CD4-positive, alpha-beta T cell treated with Interferon alpha-2 for 1 hour (primary cell): ENCODE measurements at places on chromosomes 7 and 10.
A peak's percentile ranks its signal among the peaks of the same experiment; 100 is the strongest.

DNA sequence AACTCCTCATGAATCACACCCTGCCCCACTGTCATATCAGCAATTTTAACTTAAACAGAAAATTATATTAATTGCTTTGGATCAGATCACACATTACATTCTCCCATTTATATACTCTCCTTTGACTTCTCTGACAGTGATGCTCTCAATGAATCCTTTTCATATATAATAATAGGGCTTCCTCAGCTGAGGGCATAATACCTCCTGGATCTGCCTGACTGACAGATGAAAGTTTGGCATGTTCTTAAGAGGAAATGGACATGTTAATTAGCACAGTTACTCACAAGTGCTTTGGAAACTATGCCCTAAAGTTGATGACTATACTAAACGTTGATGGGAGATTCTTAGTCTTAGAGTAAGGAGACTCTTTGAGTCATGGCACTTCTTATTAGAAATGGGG, 478.2 kb upstream of the LRRN3 start:
- no peak for DNase-seq

GRCh38 chr7:121451367-121452094, 55.4 kb upstream of the FAM3C start:
- no peak for DNase-seq

GRCh38 chr10:70551971-70552422, 50.5 kb downstream of the PRF1 start:
- DNase-seq: no peak

- DNase-seq: no peak
Measured at GRCh38 chr10:103724771-103725170, 130.6 kb downstream of the SH3PXD2A start.

DNA sequence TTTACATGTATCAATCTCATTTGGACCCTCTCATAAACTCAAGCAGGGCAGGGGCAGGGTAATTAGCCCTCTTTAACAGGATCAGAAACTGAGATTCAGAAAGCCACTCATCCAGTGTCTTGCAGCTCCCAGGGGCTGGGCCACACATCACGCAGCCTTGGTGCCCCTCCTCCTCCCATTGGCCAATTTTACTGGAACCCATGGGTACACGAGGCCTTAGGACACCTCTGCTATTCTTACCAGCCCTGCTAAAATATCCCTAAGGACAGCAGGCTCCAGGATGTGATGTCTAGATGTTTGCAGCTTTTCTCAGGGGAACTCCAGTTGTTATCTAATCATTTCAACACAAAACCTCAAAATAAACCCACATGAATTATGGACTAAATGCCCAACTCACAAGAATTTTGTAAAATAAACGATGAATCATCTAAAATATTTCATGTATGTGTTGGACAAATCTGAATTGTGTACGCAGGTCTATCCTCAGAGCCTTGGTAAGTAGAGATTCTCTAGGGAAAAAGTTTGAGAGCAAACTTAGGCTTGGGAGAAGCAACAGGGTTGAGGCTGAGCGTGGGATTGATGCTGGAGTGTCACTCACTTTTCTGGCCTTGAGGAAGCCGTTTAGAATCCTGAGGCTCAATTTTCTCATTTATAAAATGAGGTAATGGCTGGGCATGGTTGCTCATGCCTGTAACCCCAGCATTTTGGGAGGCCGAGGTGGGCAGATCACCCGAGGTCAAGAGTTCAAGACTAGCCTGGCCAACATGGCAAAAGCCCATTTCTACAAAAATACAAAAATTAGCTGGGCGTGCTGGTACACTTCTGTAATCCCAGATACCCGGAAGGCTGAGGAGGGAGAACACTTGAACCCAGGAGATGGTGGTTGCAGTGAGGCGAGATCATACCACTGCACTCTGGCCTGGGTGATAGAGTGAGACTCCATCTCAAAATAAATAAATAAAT, 69.7 kb upstream of the TNS3 start:
- no peak for DNase-seq

DNA sequence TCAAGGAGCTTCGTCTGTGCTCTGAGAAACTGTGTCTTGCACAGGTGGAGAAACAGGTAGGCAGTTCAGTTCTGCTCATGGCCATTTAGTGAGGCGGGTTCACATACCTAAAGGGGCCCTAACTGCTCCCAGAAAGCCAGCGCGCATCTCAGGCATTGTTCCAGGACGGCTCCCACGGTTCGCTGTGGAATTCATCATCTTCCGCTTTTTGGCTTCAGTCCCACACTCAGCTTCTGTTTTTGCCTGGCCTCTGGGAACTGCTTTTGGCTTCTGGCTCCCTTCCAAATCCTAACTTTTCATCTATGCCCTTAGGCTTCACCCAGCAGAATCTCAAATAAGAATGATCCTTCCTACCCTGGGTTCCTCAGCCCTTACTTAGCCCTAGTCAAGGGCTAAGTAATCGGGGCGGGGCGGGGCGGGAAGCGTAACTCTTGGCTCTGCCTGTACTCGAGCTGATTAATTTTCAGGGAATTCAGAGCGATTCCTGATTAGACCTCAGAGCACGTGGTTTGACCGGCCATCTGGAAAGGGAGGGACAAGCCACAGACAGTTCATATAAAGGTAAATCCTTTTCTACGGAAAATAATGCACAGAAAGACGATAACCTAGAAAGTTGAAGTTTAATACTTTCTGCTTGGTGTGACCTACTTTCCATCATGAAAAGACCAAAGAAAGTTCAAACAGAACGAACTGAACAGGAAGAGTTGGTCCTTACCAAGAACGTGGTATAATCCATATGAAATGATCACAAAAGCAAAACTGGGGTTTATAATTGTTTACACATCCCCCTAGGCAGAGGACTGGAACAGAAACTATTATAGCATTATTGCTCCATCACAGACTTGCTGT, 105.7 kb downstream of the ST8SIA6 start:
- DNase-seq: no peak

- DNase-seq: no peak
Measured at GRCh38 chr10:93600446-93601145, 439 bp downstream of the RBP4 start.

- DNase-seq: peak; percentile 23
Measured at GRCh38 chr7:99447943-99448342, 9.2 kb downstream of the CPSF4 start.

DNA sequence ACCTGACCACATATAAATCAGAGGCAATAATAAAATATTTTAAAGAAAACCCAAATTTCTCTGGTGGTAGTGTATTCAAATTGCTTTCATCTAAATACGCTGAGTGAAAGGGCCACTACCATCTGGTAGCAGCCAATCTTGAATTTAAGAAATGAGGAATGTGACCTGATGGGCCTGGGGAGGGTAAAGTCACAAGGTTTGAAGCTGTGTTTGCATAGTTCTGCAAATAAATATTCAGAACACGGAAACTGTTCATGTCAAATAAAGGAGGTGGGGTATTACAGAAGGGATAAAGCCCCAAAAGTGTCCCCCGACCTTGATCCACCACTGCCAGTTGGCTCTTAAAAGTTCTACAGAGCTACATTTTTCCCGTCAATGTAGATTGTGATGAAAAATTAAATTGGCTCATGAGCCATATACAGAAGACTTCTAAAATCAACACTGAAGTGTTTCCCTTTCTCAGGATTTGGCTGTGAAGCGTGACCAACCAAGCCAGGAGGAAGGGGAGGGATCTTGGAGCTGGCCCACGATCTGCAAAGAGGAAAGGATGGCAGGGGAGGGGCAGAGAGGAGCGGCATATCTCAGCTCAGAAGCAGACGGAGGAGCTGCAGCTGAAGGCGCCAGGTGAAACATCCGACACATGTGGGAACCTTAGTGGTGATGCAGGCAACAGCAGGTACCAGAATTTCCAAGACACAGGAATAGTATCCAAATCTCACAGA, 39.6 kb downstream of the MPP7 start:
- no peak for DNase-seq

DNA sequence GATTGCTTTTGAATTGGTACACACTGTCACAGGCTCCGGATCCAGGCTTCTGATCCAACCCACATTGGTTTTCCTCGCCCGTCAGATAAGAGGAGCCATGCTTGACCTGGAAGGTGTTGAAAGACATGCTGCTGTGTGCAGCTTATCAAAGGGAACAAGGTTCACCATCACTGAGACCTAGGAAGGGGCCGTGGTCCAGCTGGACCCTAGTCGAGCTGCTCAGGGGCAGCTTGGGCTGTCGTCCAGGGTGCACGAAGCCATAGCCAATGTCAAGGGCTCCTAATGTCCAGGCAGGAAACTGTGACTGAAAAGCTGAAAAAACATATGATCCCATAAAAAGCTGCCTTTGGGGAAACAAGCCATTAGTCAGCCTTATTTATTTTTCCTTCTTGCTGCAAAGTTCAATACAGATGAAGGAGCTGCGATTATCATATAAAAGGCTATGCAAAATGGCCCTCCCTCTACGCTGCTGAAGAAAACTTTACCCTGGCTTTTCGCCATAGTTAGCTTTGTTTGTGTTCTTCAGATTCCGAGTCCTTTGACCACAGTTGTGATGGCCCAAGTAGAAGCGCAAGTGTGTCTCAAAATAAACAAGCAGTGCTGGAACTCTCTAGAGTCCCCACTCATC, 118.0 kb downstream of the CREB5 start:
- no peak for DNase-seq

DNA sequence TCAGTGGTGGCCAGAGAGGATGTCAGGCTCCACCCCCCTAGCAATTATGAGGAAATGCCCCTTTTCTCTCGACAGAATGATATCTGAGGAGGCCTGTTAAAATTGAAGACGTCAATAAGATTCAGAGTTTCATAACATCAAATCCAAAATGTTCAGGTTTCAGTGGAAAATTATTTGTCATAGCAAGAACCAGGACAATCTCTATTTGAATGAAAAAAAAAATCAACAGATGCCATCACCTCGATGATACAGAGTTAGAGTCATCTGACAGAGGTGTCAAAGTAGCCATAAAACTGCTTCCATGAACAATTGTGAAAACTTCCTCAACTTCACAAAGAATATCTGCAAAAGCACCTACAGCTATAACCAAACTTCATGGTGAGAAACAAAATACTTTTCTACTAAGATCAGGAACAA, 7.7 kb downstream of the TMEM273 start:
- no peak for DNase-seq

- no peak for DNase-seq
Measured at GRCh38 chr10:79491143-79491835, 21.0 kb upstream of the EIF5AL1 start.

- DNase-seq: no peak
Measured at GRCh38 chr10:69650589-69651261, 20.7 kb downstream of the FAM241B start.

DNA sequence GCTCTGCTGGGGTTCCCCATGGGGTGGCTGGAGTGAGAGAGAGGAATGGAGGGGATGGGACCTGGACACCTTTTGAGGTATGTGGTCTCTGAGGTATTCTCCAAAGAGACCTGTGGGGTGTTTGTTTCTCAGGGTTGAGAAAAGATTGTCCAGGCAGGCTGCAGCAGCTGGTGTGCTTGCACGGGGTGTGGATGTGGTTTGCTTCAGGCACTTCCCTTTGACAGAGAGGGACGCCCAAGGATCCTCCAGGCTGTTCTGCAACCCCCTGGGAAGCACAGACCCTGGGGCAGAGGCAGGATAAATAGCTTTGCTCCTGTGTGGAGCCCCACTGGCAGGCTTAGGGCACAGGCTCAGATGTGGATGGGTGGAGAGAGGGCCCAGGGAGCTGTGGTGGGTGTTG, 115.1 kb upstream of the AGK start:
- no peak for DNase-seq

GRCh38 chr7:147014286-147014955, 897.8 kb downstream of the CNTNAP2 start:
- no peak for DNase-seq

GRCh38 chr7:94284104-94284503, 110.6 kb upstream of the COL1A2 start:
- DNase-seq: no peak

DNA sequence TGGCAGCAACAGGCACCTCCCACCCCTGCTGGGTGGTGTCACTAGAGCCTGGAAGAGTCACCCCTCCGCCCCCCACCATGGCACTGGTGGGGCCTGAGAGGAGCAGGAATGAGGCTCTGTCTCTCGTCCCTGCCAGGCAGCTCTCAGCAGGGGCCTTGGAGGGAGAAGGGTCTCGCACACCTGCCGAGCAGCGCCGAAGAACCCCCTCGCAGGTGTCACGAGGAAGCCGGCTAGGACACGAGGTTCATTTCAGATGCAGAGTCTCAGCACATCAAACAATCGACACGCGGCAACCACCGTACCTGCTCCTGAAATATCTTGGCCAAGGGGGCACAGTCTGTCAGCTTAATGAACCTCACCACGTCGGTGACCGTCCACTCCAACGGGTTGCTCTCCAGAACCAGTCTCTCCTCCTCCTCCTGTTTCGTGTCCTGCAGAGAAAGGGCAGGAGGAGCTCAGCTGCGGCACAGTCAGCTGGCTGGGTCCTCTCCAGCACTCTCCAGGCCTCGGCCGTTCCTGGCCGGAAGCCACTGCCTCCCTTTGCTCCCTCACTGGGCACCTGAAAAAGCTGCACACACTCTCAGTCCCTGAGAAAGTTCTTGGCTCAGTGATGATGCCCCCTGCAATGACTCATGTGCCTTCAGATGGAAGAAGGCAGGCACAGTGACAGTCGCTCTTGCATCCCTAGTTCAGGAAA, 240.1 kb downstream of the SFMBT2 start:
- no peak for DNase-seq

DNA sequence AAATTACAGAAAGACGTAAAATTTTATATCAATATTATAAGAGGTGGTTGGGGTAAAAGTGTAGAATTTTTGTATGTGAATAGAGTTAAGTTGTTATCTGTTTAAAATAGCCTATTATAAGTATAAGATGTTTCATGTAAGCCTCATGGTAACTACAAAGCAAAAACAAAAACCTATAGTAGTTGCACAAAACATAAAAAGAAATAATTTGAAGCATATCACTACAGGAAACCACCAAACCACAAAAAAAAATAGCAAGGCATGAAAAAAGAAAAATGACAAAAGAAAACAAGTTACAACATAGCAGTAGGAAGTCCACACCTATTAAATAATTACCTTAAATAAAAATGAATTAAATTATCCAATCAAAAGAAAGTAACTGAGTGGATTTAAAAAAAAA, 12.4 kb upstream of the GSTK1 start:
- peak; percentile 62 for DNase-seq

GRCh38 chr10:127153181-127153580, 43.2 kb downstream of the INSYN2A start:
- no peak for DNase-seq

GRCh38 chr10:12507165-12507850, 158.0 kb downstream of the CAMK1D start:
- DNase-seq: no peak

GRCh38 chr7:30091491-30091912, 43.3 kb upstream of the MTURN start:
- DNase-seq: no peak

DNA sequence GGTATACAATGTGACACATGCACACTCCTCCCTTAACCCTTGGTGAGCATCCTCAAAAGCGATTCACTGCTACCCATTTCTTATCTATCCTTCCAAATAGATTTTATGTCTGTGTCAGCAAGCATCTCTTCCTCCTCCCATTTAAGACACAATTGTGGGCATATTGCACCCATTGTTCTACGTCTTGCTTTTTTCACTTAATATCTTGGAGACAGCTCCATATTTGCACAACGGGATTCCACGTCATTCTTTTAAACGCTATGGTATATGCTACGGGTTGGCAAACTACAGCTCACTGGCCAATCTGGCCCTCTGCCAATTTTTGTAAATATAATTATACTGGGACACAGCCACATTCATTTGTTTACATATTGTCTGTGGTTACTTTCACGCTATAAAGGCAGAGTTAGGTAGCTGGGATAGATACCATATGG, 88.6 kb downstream of the RNF216 start:
- no peak for DNase-seq
